IgD-negative memory B cell (primary cell): ENCODE measurements at places on chromosomes 6 and 20. TPM values are rescaled to one million over a fixed set of nuclear protein-coding genes. Genes with fewer than 3 reads are reported as not detected.

The TSPO2 gene
- polyA plus RNA-seq: not detected

The PHACTR3 gene
- polyA plus RNA-seq: not detected

The CLIC5 gene
- 1.9 TPM for polyA plus RNA-seq

The FAM83B gene
- not detected for polyA plus RNA-seq
